NCI-H1092 treated with DMSO at 0.1 percent for 48 hours (cell line): ENCODE measurements at places on chromosomes 7 and 10.

DNA sequence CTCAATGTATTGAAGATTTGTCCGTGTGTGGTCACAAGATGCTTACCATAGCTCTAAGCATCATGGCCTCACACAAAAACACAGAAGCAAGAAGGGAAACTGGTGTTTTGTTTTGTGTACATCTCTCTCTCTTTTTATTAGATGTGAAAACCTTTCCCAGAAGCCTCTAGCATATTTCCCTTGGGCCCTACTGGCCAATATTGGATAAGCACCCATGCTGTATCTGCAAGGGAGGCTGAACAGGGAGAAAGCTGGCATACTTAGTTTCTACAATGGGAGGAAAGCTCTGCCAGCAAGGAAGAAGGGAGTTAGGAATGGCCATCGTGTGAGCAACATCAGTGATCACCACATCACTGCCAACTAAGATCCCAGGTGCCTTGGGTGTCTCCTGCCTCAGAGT, 9.6 kb upstream of the NAMPT start:
- DNase-seq = no peak

- no peak for DNase-seq
These were observed 168.4 kb upstream of the KMT2E start for GRCh38 chr7:104845557-104845956.

DNA sequence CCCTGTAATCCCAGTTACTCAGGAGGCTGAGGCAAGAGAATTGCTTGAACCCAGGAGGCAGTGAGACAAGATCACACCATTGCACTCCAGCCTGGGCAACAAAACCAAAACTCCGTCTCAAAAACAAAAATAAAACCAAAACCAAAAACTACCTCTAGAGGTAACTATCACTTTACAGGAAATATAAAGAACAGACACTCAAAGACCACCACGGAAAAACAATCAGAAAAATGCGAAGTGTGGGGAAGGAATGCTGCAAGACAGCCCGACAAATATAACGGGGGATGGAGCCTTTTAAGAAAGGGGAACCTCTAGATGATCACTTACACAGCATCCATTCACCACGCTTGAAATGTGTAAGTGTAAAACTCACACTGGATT, 4.3 kb downstream of the HNRNPF start:
- DNase-seq = no peak

DNA sequence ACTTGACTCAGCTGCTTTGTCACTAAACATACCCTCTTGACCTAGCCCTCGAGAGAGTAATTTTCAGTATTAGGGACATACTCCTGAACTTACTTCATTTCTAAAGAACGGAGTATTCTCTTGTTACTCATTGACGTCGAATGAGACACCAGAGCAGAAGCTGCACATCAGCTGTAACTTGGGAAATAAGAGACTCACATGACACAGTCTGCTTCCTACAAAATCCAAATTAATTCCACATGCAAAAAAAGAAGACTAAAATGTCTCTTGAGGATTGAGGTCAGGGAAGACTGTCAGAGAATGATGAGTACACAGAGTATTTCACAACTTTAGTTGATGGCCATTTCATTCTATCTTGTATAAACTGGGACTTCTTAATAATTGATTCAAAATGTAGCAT, 114.7 kb upstream of the EGFR start:
- DNase-seq = no peak

DNA sequence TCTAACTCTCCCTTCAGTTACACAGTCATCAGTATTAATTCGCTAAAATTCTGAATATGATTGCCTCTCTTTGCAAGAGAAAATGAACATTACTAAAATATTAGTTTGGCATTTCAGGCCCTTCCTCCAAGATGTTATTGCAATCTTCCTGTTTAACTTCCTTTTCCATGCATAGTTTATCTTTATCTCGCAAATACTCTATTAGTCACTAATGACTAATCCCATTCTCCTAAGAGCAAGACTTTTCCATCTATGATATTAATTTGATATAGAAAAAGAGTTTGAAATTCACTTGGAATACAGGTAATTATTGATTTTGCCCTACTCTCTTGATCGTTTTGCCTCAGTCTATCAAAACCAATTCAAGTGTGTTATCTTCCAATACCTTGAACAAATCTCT, 41.8 kb upstream of the SEMA3A start:
- no peak for DNase-seq

DNA sequence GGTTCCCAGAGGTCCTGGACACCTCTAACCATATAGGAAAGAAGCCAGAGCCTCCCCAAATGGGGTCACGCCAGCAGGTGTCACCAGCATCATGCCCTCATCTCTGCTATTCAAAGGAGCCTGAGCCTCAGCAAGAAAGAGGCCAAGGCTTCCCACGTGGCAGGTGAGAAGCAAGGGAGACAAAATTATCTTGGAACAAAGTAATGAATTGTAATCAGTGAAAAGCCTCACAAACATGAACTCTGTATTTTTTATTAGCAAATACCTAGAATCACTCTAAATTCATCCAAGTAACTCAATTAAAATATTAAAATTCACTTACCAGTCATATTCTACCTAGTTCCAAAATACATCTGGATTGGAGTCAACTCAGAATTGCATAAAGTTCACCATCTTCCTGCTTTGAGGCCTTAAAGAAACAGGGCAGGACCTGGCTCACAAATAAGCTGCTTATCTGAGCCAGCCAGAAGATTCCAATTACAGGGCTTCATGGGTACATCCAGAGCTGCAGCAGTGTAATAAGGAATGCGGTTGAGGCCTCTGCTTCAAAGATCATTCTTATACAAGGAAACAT, 68.7 kb downstream of the SGMS1 start:
- DNase-seq = no peak

DNA sequence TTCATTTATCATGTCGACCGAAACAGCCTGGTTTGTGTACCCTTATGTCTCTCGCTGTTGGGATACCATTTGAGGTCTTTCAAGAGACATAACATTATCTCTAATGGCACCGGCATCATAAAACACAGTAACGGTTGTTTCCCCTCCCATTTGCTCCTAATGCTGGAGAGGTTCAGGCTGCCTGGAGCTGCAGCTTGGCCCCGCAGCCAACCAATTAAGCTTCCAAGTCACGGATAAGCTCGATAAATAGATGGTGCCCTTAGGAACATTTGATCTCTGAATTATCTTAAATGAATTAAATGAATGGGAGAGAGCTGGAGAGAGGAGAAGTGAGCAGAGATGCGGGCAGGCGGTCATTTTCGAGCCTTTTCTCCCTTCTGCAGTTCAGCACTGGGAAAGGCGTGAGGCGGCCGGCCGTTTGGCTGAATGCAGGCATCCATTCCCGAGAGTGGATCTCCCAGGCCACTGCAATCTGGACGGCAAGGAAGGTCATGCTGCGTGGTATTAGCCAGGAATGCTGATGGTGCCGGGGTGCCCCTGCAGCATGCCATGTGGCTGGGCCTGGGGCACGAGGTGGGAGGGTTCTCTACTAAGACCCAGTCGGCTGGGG, 12.6 kb downstream of the CPA4 start:
- DNase-seq = peak; percentile 35

- DNase-seq = no peak
These were observed 469.5 kb upstream of the ZMIZ1 start for GRCh38 chr10:78599122-78599853.

- no peak for DNase-seq
These were observed 78.8 kb upstream of the MDFIC start for GRCh38 chr7:114843102-114843501.

GRCh38 chr7:128974241-128974934, 36.7 kb downstream of the IRF5 start:
- DNase-seq = no peak
